ENCODE measurements at places on chromosomes 13 and 19.

GRCh38 chr19:54431255-54431838 is 16.1 kb downstream of the TTYH1 start:
- DNase-seq, result no peak

GRCh38 chr13:98370806-98371515 is 193.9 kb upstream of the RNF113B start:
- no peak for DNase-seq

DNA sequence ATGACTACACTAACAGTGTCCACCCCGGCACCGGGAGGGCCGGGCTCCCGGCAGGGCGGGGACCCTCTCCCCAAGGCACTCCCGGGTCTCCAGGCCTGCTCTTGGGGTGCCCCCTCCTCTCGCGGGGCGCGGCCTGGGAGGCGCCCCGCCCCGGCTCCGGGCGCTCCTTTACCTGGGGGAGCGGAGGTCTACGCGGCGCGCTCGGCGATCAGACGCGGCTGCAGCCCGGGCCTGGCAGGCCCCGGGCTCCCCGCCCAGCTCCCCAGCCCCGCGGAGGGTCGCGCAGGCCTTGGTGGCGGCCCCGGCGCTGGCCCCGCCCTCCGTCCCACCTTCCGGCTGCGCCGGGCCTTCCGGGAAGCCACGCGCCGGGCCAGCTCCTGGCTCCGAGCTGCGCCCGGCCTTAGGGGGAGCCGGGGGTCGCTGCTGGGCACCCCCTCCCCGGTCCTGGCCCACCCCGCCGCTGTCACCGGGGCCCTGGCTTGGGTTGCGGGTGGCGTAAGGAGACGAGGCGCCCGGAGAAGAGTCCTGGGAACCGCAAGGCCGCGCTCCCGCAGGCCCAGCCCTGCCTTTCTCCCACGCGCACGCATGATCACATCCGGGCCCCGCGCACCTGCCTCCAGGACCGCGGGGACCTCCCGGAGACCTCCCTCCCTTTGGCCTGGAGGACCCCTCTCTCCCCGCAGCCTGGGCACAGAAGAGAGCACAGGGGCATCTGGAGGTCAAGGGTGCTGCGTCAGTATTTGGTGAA is at the start of gene C19orf12:
C19orf12 (minus strand) TSS at position 309 of the 748 bp plus-strand sequence. CDS start 6,848 bp downstream, outside the sequence.
- no peak for DNase-seq

DNA sequence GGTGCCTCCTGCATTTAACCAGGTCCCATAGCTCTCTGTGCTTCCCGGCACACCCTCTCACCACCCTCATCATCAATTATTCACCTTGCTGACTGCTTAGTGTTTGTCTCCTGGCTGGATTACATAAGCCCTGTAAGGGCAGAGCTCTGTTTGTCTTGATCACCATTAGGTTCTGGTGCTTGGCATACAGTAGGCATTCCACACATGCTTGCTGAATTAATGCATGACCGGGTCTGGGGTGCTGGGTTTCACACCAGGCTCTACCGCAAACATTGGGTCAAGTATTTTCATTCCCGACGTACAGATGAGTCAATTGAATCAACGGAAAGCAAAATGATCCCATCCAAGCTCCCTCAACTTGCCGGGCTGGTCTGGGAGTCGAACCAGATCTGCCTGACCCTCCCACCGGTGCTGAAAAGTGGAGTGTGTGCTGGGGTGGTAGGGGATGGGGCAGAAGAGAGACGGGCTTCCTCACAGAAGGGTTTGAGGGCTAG is 28.5 kb downstream of the VAV1 start:
- DNase-seq, result no peak

GRCh38 chr19:38877781-38878574 is at the start of gene RINL:
Gene RINL (minus strand): TSS chr19:38878275. CDS start chr19:38876742, 1,533 bp downstream.
- peak; percentile 68 for DNase-seq

DNA sequence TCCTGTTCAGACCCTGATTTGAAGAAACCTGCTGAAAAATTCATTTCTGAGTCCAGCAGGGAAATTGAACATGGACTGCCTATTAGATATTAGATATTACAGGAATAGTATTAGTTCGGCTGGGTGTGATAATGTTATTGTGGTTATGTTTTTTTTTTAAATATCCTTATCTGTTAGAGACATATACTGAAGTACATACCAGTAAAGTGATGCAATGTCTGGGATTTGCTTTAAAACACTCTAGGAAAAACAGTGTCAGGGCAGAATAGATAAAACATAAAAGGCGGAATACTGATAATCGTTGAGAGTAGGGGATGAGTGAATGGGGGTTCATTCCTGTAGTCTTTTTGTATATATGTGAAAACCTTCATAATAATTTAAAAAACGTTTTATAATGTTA is 28.7 kb upstream of the AMER2 start:
- no peak for DNase-seq

All from CMK (cell line).